Diencephalon (tissue), 1 donor: ENCODE measurements at places on chromosomes 3 and 15. TPM values are rescaled to one million over a fixed set of nuclear protein-coding genes. Genes with fewer than 3 reads are reported as not detected.

Gene TJP1
- total RNA-seq: 74.3 TPM

Gene TM6SF1
- 5.8 TPM for total RNA-seq

Gene HYKK
- total RNA-seq: 0.92 TPM

Gene OIP5
- total RNA-seq: 3.9 TPM

Gene ZCWPW2
- total RNA-seq: 2.8 TPM

Gene TTLL13
- not detected for total RNA-seq

Gene FEZF2
- 1.6 TPM for total RNA-seq

Gene ADAMTSL3
- 2.3 TPM for total RNA-seq

Gene ASB14
- 0.69 TPM for total RNA-seq

Gene TMIE
- total RNA-seq: 1.6 TPM
